H54 (cell line): ENCODE measurements at places on chromosomes 11 and 22.

- DNase-seq = no peak
Observed at GRCh38 chr11:31619980-31620379, 110.4 kb downstream of the ELP4 start.

- DNase-seq = no peak
Observed at GRCh38 chr11:120086651-120087050, 51.3 kb downstream of the TRIM29 start.

DNA sequence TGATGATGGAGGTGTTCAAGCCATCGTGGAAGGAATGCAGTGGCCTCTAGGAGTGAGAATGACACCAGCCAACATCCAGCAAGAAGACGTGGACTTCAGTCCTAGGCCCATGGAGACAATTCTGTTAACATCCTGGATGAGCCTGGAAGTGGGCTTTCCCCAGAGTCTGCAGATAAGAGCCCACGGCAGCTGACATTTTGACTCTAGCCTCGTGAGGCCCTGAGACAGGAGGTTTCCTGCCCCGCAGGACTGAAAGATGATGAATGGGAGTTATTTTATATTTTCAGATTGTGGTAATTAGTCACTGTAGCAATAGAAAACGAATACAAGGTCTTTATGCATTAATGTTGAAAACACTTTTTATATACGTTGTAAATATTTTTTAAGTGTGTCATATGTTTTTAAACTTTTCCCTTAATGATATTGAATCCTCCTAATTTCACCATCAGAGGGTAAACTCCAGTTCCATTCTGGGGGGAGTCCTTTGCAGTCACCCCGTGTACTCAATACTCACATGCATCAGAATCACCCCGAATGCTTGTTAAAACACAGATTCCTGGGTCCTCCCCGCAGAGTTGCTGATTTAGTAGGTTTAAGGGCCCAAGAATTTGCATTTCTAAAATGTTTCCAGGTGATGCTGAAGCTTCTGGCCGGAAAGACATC lies 570 bp upstream of the TPCN2 start:
- DNase-seq = no peak

GRCh38 chr22:25368271-25368670 lies 148.8 kb downstream of the CRYBB2 start:
- peak; percentile 53 for DNase-seq

- no peak for DNase-seq
Observed at GRCh38 chr11:35605706-35606105, 12.6 kb upstream of the FJX1 start.

- no peak for DNase-seq
Observed at GRCh38 chr11:115304774-115305472, 199.3 kb downstream of the CADM1 start.

DNA sequence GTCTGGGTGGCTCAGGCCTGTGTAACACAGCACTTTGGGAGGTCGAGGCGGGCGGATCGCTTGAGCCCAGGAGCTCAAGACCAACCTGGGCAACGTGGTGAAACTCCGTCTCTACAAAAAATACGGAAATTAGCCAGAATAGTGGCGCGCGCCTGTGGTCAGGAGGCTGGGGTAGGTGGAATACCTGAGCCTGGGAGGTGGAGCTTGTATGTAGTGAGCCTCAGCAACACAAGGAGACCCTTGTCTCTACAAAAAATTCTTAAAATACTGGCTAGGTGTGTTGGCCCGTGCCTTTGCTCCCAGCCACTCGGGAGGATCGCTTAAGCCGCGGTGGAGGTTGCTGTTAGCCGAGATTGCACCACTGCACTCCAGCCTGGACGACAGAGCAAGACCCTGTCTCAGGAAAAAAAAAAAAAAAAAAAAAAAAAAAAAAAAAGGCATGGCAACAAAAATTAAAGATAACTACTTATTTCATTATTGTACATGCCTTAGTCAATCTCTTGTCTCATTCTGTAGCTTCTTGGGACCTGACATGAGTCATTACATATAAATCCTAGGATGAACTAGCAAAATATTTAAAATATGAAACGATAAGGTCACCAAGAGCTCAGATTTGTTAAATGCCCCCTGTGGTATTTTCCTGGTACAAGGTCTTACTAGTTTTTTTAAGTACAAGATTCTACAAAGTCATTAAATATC lies 1.1 kb downstream of the TAF1D start:
- peak; percentile 5 for DNase-seq

- DNase-seq = no peak
Observed at GRCh38 chr11:93034031-93034722, 64.7 kb downstream of the MTNR1B start.
